Thyroid gland (tissue), 4 donors: ENCODE measurements at places on chromosomes 7 and 10. TPM values are rescaled to one million over a fixed set of nuclear protein-coding genes. Genes with fewer than 3 reads are reported as not detected.

- no peak for DNase-seq
These were observed 288.8 kb downstream of the CAMK1D start for GRCh38 chr10:12638103-12638502.

- DNase-seq, result no peak
These were observed 559.4 kb downstream of the SUGCT start for GRCh38 chr7:40694026-40694809.

DNA sequence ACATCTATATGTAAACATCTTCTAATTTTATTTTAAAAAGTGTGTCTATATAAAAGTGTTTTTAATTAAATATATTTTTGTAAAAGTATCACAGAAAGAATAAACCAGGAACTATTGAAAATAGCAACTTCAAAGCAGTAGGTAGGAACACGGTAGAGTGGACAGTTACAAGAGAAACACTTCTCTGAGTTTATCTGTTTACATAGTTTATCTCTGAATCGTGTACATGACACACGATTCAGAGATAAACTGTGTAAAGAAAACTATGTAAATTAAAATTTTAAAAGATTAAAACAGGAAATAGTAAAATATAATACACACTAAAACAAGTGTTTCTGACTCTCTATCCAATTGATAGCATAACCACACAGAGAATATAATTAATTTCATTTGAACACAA is 25.1 kb upstream of the FAM170B start:
- DNase-seq, result no peak

GRCh38 chr7:70334871-70335270 is 736.6 kb downstream of the AUTS2 start:
- no peak for DNase-seq

DNA sequence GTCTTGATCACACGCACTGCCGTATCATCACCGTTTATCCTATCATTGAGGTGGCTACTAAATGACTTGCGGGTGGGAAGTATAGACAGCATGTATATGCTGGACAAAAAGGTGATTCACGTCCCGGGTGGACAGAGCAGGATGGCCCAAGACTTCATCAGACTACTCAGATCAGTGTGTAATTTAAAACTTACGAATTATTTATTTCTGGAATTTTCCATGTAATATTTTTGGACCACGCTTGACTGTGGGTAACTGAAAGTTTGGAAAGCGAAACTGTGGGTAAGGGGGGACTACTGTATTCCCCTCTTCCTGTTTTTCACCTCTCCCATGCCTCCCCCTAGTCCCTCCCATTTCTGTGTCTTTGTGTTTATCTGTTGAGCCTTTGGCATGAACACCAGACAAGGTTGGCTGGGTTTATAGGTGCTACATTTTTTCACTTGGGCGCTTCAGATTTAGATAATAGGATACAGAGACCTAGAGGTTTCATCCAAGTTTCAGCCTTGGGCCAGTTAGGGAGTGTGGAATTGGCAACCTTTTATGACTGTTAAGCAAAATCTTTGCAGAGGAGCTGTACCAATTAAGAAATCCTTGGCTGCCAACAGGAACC is 55.8 kb downstream of the RBM20 start:
- no peak for DNase-seq

DNA sequence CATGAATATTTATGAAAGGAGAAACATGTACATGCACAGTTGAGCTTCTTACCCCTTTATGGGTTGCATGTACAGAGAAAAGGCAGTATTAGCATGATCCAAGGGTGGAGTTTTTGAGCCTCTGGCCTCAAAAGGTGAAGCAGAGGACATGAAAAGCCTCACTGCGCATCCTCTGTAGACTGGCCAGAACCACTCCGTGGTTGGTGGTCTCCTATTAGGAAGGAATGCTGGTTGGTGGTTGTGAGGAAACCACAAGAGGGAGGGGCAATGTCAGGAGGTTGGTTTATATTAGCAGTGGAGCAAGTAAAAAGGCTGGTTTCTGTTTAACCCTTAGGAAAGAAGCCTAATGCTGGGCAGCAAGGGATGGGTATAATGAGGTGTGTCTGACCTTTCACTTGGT is 37.5 kb downstream of the AHCYL2 start:
- DNase-seq, result no peak

GRCh38 chr10:79112881-79113431 is 44.2 kb downstream of the ZMIZ1 start:
- peak; percentile 84 for DNase-seq

PON1 gene
- not detected for total RNA-seq

- no peak for DNase-seq
These were observed 122.4 kb downstream of the CTTNBP2 start for GRCh38 chr7:117750612-117751563.

MGMT gene
- 28.1 TPM for total RNA-seq

DNA sequence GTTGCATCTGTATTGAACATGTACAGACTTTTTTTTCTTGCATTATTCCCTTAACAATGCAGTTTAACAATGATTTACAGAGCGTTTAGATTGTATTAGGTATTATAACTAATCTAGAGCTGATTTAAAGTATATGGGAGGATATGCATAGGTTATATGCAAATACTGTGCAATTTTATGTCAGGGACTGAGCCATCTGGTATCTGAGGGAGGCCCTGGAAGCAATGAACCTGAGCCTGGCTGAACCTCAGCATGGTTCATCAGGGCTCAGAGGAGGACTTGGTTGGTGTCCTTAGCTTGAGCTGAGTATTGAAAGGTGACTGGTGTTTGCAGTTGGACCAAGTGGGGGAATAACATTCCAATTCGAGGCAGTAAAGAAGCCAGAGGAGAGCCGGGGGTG is 4.8 kb downstream of the ADCK2 start:
- DNase-seq, result no peak

- DNase-seq, result no peak
These were observed 458 bp downstream of the COX15 start for GRCh38 chr10:99731306-99732032.

- peak; percentile 39 for DNase-seq
These were observed 31.1 kb upstream of the TOMM7 start for GRCh38 chr7:22853674-22854157.

DNA sequence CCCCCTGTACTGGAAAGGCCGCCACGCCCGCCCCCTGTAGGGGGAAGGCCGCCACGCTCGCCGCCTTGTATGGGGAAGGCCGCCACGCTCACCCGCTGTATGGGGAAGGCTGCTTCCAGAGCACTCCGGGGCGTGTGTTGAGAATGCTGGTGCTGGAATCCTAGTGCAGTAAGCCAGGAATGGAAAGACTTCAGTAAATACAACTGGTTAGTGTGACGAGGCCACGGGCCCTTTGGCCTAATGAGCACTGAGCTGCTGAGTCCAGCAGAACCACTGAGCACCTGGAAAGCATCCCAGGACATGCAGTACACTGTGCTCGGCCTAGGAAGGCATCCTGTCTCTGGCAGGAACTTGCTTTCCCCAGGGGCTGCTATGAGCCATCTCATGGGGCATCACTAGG is 398.9 kb downstream of the PTPRN2 start:
- DNase-seq, result no peak

DNA sequence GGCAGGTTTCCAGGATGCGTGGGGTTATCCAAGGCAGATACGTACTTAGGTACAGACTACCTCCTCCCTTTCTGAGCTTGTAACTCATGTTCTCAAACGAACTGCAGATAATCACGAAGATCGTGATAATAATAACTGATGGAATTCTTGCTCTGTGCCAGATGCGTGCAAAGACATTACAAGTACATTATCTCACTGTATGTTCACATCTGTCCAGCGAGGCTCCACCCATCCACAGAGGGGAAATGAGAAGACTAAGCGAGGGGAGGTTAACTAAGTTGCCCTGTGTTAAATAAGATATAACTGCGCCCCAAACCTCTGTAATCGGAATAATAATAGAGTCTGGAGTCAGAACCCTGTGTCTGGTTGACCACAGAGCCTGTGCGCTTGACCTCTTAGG is 1.9 kb downstream of the GALNT17 start:
- no peak for DNase-seq

- DNase-seq, result no peak
These were observed 50.5 kb upstream of the MRLN start for GRCh38 chr10:59803714-59804113.

GRM3 gene
- total RNA-seq, result not detected

GRCh38 chr10:75245354-75246250 is 9.8 kb upstream of the COMTD1 start:
- no peak for DNase-seq

DNA sequence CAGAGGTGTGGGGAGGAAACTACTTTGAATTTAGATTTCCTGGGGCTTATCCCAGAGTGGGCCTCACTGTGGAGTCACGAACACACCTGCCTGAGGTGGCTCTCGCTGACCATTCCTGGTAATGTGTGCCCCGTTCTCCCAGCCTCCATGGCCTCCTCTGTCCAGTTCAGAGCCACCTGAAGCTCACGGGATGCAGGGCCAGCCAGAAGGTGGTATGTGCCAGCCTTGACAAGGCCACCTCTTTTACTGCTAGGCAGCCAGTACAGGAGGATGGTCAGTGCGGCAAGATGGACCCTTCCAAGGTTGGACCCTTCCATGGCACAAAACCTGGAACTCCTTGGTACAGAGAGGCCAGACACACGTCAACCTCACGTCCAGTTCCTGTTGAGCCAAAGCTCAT is 210.3 kb downstream of the DNAJB6 start:
- DNase-seq, result no peak

- no peak for DNase-seq
These were observed 51.2 kb downstream of the PRKAG2 start for GRCh38 chr7:151825721-151826120.
